Right renal cortex interstitium (tissue), 3 donors: ENCODE measurements at places on chromosomes 5 and 9. TPM values are rescaled to one million over a fixed set of nuclear protein-coding genes. Genes with fewer than 3 reads are reported as not detected.

FAM163B gene
- 0.16 TPM for polyA plus RNA-seq

NTRK2 gene
- 132 TPM for polyA plus RNA-seq

LCN15 gene
- not detected for polyA plus RNA-seq

ACTBL2 gene
- not detected for polyA plus RNA-seq

TLR4 gene
- polyA plus RNA-seq = 9.1 TPM

DNAI1 gene
- polyA plus RNA-seq = 1.6 TPM

DNA sequence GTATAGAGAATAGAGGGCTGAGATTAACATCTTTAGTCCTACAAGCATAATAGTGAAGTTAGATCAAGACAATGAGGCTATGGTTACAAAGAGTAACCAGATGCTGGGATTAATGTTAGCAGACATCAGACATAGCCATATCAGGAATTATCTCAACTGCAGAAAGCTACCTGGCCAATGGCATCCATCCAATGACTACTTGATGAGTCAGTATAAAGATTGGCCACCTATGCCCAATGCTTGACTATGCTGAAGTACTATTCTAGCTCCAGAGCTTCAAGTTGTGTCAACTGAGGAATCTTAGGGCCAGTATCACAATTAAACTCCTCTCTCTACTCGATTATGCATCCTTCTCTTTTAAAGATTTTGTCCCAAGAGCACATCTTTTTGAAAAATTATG, 541.4 kb downstream of the PRELID2 start:
- DNase-seq = no peak

GRCh38 chr5:92581249-92581648, 999.8 kb downstream of the NR2F1-AS1 start:
- DNase-seq = no peak

DNA sequence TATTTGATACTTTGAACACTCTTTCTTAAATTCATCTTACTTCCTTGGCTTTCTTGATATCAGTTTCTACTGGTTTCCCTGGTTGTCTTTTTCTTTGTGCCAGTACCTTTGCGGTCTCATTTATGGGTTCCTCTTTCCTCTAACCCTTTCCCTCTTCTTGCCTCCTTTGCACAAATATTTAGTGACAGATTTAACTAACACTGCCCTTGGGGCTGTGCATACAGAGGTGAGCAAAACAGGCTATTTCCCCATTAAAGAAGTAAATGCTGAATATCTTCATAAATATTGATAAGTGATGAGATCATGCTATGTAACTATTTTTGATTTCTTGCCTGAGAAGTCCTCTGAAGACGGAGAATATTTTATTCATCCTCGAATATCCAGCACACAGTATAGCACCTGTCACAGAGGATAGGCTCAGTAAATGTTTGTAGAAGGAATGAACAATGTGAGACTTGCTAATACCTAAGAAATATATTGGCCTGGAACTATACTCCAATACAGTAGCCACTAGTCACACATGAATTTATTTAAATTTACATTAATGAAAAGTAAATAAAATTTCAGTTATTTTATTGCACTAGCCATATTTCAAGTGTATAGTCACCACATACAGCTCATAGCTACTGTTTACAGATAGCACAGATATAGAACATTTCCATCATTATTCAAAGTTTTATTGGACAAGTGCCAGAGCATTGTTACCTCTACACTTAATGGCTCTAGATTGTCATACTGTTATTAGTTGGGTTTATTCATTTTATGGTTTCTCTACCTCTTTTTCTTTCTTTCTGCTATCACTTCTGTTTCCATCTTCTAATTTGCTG, 90.4 kb downstream of the RIC1 start:
- no peak for DNase-seq

DNA sequence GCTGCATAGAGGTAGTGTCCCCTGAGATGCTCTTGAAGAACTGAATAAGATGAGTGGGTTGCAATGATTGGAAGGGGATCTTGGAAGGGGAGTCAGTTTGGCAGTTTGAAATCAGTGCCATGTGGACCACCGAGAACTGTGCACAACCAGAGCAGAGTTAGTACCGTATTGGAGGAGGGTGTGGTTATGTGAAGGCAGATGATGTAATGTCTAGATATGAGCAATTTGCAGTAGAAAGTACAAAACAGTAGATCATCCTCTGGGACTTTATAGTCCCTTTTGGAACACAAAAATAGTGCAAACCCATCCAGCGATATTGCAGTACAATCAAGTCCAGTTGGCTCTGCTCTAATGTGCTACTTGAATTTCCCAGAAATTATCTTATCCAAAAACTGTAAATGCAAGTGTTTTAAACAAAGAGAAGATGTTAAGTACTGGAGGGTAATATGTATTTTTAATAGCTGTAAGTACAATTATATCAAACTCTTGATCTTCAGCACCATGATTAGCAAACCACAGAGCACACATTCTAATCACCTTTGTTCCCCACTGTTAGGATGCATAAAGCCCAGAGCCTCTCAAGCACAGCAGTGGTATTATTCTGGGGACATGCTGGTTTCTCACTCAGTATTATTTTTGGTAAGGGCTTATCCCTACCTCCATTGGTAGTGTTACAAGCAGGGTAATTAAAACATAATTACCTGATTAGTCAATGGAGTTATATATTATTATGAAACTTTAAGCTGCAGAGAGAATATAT, 41.5 kb downstream of the MEGF10 start:
- no peak for DNase-seq

DNA sequence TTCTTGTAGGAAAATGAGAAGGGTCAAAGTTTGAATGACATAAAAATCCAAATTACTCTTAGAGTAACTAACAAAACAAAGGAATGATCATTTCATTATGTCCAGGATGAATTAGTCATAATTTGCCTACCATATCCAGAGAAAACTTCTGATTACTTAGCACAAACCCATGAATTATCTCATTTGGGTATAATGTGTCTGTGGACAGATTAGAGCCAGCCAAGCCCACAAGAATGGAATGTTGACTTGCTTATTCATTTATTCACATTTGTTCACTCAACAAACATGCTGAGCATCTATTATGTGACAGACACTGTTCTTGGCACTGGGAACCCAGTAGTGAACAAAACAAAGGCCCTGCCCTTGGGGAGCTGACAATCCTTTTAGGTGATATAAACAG, 87.4 kb downstream of the APBA1 start:
- DNase-seq = no peak

GRCh38 chr9:136022731-136023409, 61.7 kb upstream of the UBAC1 start:
- DNase-seq = no peak

DNA sequence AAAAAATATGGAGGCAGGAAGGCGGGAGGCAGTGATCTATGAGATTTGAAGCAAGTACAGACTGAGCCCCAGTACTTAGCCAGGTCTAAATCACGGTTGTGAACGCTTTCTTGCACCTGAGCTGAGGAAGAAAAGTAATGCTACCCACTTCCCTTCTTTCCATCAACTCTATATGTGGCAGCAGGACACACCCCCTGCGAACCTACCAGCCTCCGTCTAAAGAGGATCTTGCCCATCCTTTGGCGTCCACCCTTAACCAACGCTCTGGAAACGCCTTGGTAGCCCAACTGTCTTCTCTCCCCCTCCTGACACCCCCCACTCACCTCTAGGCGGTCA, 545 bp downstream of the HMGCS1 start:
- peak; percentile 41 for DNase-seq

DNA sequence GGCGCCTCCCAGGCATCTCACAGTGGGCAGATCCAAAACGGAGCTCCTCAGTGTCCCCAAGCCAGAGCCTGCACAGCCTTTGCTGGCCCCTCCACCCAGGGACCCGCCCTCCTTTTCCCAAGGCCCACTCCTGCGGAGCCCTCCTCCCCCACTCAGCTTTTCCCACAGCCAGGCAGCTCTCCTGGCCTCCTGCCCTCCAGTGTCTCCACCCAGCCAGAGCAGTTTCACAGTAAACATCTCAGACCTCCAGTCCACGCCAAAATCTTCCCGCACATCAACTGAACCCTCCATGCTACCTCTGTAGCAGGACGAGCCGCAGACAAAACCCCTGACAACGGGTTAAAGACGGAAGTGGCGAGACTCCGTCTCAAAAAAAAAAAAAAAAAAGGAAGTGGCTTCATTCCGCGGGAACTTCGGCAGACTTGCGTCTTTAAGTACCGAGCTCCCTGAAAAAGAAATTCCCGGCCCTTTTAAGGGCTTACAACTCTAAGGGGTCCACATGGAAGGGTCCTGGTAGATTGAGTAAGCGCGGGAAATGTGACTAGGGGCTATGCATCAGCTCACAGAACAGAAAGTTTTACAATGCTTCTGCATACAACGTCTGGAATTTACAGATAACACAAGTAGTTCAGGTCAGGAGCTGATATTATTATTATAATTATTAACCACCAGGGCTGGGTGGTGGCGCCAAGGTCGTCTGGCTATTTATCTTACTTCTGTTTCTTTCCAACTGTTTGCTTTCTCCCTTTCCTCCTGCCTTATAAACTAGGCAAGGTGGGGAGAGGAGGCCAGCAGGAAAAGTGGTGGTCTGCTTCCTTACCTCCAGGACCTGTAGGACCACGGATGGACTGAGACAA, 11.4 kb upstream of the GRIN1 start:
- DNase-seq = no peak

DNA sequence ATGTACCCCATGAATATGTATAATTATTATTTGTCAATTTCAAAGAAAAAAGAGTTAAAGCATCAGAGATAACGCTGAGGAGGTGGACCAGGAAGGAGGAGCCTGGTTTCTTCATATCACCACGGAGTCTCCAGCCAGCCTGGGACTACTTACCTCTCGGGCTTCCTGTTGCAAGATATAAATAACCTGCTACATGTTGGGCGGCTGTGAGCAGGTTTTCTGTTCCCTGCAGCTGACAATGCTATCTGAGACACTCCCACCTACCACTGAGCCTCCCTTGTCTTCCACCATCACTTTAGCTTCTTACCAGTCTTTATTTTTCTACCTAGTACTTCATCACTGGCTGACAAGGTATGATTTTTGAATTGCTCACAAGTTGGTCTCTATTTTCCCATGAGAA, 102.7 kb upstream of the CPEB4 start:
- DNase-seq = no peak

DNA sequence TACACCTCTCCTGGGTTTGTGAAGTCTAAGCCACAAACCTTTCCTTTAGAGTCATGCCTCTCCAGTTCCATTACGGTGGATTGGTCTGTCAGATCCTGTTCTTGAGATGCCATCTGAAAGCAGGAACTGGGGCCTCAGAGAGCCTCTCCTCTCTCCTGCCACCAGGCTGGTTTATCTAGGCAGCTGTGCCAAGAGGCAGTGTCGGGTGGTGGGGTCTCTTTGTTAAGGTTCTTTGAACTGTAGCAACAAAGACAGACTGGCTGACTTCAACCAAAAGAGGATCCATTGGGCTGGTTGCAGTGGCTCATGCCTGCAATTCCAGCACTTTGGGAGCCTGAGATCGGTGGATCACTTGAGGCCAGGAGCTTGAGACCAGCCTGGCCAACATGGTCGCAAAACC, 66.0 kb upstream of the ANGPTL2 start:
- DNase-seq = no peak

GRCh38 chr5:61687371-61687770, 355.3 kb downstream of the ZSWIM6 start:
- DNase-seq = no peak

- DNase-seq = no peak
These were observed 140.3 kb upstream of the CHD1 start for GRCh38 chr5:99068944-99069650.

- no peak for DNase-seq
These were observed 208.6 kb upstream of the ANKH start for GRCh38 chr5:15080219-15080618.

DNA sequence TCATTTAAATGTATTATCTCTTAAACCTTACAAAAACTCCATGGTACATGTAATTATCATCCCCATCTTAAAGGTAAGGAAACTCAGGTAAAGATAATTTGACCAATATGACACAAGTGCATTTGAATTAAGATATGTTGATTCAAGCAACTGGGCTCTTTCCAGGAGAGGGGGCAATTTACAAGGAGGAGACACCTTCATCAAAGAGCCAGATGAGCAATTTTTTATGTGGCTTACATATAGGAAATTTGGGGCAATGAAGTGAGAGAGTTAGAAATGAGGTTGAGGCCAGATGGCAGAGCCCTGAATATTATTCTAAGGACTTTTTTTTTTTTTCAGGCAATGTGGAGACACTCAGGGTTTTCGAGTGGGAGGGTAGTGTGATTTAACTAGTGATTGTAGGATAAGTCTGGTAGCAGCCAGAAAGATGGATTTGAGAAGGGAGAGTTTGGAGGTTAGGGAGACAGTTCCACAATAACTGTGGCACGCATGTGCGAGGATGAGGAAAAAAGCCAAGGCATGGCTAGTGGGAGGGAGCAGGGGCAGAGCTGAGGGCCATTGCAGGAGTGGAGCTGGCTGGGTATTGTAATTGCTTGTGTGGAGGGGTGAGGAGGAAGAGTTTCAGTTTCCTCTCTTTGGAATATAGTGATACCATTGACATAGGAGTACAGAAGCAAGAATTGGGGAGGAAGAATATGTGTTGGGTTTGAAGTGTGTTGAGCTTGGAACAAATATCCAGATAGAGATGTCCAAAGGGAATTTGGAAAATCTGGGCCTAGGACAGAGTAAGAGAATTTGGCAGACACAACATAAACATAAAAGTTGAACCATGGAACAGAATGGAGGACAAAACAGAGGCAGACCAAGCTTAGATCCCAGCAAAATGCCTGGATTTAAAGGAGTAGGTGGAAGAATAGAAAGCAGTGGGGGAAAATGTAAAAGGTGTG, 72.0 kb downstream of the ACTBL2 start:
- no peak for DNase-seq

GRCh38 chr5:42321785-42322184, 101.5 kb upstream of the GHR start:
- no peak for DNase-seq

- DNase-seq = no peak
These were observed 11.5 kb upstream of the SH3RF2 start for GRCh38 chr5:145924849-145925248.

GRCh38 chr5:671459-672328, 21.5 kb downstream of the TPPP start:
- no peak for DNase-seq

DNA sequence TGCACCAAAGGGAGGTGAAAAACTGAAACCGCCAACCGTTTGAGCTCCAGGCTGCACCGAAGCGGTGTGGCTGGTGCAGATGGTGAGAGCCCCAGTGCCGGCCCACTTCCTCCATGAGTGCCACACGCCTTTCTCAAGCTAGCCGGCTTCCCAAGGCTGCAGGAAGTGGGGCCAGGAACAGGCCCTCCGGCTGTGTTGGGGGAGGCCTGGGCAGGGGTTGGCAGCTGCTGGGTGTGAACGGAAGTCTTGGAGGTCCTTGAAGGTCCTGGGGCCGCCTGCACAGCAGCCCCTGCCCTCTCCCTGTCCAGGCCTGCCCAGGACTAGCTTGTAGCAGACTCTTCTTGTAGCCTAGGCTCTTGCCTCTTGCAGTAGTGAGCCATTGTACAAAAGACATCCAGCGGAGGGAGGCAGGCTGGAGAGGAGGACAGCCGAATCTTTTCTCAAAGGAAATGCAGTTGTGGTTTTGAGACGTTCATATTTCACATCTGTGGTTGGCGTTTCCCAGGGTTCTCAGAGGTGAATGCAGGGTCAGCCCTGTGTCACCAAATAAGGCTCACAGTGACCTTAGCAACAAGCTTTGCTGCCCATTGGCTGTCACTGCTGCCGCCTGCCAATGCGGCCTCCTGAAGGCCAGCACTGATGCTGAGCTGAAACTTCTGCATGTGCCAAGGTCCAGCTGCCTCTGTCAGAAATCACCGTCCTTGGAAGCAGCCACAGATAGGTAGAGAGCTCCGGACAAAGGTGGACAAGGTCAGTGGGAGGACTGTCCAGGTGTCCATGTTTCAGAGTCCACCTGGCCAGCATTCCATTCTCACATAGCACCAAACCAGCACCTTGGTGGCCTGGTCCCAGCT, 23.9 kb downstream of the IRF1 start:
- DNase-seq = no peak
